ENCODE measurements at places on chromosomes 3 and 15.

- DNase-seq, result no peak
Measured at GRCh38 chr3:71376911-71377310, 206.6 kb downstream of the FOXP1 start.

GRCh38 chr3:131283862-131284261 is 97.7 kb upstream of the NUDT16 start:
- no peak for DNase-seq

GRCh38 chr15:81239190-81239589 is 42.5 kb downstream of the IL16 start:
- DNase-seq, result no peak

- no peak for DNase-seq
Measured at GRCh38 chr3:111751961-111752360, 107.1 kb upstream of the PHLDB2 start.

- no peak for DNase-seq
Measured at GRCh38 chr3:172003146-172003545, 36.2 kb upstream of the FNDC3B start.

DNA sequence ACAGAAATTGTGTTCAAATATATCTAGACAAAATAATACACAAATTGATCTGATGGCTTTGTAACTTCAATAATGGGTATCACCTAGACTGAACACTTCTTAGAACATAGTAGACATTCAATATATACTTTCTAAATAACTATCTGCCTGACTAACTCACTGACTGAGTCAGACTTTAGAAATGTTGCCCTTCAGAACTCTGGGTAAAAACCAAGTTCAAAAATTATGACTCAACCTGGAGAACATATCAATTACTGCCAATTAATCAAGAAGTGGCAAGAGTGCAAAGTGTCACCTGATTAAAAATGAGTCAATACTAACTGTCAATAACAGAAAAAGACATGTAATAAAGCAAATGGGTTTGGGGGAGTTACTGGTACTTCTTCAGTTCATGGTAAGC is 144.6 kb upstream of the TMCO5A start:
- no peak for DNase-seq

- DNase-seq, result no peak
Measured at GRCh38 chr15:88799341-88799740, 3.9 kb upstream of the ACAN start.

- no peak for DNase-seq
Measured at GRCh38 chr15:65994832-65995231, 125.5 kb downstream of the RAB11A start.

GRCh38 chr3:12870942-12871341 is 29.6 kb upstream of the RPL32 start:
- no peak for DNase-seq

GRCh38 chr3:152964911-152965609 is 130.1 kb downstream of the P2RY1 start:
- DNase-seq, result no peak

- DNase-seq, result no peak
Measured at GRCh38 chr15:79094611-79095021, 4.0 kb upstream of the RASGRF1 start.

- DNase-seq, result no peak
Measured at GRCh38 chr3:134496471-134497071, 10.7 kb downstream of the CEP63 start.

DNA sequence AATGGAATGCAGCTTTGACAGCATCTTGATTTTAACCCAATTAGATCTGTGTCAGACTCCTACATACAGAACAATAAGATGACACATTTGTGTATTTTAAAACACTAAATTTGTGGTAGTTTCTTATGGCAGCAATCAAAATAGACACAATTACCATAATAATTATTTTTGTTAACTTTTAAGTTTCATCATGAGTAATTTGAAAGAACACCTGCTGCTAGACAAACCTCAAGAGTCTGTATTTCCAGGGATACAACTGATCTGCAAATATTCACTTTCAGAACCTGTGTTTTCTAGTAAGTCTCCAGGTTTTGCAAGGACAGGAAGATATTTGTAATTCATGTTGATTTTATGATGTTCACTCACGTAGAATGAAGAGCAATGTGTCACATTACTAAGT is 736.8 kb downstream of the DIPK2A start:
- DNase-seq, result no peak

DNA sequence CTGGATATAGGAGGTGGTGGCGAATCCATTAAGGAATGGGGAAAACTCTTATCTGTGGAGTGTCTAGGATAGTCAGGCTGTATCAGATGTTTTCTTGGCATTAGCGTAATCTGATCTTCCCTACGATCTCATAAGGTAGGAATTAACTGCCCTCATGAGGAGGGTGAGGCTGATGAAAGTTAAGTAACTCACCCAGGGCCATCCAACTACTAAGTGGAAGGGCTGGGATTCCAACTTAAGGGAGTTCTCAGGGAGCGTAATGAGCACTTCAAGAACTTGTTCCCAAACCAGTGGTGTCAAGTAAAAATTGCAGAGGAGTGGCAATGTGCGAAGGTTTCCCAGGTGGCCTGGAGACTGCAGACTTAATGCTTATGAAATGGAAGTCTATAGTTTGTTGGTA is 55.9 kb upstream of the OSBPL11 start:
- DNase-seq, result no peak

DNA sequence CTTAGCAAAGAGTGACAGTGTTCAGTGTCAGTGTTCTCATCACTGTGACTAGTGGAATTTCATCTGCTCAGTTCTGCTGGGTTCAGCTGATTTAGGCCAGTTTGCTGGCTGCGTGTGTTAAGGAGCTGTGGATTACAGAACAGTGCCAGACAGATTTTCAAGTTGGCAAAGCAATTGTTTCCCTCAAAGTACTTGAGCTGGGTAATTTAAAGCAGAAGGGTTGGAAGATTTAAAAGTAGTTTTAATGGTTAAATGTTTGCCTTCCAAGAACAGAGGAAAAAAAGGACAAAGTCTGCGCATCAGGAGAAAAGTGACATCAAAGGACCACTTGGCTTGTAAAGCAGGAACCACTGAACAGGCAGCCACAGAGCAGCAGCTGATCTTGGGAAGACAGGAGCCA is 8.7 kb downstream of the ESYT3 start:
- DNase-seq, result no peak

DNA sequence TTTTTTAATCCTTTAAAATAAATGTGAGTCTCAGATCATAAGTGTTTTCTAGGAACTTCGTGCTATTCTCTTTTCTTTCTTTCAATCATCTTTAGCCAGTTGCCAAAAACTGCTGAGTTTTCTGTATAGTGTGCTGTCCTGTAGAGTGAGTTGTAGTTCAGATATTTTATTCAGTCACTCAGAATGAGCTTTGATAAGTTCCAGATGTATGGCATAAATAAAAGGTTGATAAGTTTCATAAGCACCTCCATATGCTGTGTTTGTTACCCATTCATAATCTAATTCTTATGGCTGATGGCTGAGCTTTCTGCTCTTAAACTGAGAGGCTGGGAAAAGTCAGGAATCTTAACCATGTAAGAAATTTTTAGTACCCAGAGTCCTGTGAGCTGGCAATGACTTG is 59.3 kb upstream of the COL6A6 start:
- no peak for DNase-seq

- DNase-seq, result no peak
Measured at GRCh38 chr3:34198309-34198708, 399.9 kb downstream of the PDCD6IP start.

DNA sequence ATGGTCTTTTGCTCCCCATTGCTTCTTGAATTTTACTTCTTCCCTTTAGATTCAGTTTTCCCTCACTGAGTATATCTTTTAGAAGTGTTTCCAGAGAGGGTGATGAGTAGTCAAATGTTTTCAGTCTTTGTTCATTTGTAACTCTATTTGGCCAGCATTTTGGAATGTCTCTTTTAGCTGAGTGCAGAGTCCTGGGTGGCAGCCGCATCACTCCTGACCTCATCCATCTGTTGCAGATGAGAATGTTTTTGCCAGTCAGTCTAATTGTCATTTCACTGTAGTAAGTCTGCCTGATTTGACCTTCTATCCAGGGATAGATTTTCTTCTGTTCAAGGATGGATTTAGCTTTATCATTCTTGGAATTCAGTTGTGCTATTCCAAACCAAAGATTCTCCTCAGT is 7.3 kb downstream of the SRPRB start:
- no peak for DNase-seq

DNA sequence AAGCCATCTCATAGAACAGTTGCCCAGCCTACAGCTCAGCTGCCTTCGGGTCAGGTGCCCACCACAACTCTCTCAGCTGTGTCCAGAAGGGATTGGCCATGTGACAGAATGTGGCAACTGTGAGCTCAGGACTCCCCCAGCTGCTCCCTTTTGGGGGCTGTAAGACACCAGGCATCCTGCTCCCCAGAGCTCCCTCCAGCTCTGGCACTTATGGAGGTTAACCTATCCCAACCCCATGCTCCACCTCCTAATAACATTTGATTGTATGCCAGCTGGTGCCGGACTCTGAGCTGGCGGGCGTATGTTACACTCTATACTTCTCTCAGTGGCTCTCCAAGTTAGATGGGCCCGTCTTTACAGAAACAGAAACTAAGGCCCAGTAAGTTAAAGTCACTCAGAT is 222.8 kb downstream of the FAM43A start:
- no peak for DNase-seq

DNA sequence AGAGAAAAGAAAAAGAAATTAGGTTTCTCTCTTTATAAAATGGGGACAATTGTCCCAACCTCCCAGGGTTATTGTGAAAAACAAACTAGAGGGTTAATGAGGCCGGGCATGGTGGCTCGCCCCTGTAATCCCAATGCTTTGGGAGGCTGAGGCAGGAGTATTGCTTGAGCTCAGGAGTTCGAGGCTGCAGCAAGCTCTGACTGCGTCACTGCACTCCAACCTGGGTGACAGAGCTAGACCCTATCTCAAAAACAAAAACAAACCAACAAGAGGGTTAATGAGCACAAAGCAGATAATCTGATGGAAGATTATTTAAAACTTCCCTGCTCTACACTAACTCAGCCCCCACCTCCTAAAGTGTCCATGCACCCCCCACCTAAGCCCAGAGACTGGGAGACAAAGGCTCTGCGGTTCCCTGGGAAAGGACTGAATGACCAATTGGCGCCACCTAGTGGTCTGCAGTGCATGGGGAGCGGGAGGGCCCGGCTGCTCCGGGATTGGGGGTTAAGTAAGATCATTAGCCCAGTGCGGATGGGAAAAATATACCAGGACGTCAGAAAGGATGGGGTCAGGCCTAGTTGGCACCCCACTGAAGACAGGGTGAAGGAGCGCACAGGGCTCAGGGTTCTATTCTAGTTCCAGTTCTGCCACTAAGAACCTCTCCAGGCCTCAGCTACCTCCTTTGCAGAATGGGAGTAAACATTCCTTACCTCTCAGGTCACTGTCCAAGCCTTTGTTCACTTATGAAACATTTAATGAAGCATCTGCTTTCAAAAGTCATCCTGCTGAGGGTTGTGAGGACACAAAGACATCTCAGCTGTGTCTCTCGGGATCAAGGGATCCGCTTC is 15.6 kb downstream of the PIF1 start:
- peak; percentile 45 for DNase-seq

- DNase-seq, result no peak
Measured at GRCh38 chr15:99466701-99467337, 99.0 kb upstream of the MEF2A start.

GRCh38 chr15:39874890-39875549 is 45.0 kb downstream of the GPR176 start:
- DNase-seq, result peak; percentile 10

DNA sequence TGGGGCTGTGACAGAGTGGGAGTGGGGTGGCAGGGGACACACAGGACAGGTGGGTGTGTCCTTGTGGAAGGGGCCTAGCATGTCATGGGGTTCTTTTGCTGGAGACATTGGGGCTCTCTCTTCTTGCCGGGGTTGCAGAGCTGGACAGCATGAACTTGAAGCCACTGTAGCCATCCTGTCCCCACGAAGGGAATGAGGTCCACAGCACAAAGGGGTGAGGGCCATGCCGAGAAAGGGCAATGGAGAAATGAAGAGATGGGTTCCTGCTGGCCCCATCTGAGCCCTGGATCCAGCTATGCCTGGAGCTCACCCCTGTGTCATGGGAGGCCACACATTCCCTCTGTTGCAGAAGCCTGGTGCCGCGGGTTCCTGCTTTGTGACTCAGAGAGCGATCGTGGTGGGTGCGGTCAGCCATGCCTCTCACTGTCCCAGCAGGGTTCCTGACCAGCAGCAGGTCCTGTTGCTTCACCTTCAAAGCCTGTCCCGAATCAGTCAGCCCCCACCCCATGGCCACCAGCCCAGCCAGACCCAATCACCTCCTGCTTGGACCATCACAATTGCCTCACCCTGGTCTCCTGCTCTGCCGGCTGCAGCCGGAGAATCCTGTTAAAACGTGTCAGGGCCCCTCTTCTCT is 50.0 kb downstream of the DNAJB8 start:
- no peak for DNase-seq

DNA sequence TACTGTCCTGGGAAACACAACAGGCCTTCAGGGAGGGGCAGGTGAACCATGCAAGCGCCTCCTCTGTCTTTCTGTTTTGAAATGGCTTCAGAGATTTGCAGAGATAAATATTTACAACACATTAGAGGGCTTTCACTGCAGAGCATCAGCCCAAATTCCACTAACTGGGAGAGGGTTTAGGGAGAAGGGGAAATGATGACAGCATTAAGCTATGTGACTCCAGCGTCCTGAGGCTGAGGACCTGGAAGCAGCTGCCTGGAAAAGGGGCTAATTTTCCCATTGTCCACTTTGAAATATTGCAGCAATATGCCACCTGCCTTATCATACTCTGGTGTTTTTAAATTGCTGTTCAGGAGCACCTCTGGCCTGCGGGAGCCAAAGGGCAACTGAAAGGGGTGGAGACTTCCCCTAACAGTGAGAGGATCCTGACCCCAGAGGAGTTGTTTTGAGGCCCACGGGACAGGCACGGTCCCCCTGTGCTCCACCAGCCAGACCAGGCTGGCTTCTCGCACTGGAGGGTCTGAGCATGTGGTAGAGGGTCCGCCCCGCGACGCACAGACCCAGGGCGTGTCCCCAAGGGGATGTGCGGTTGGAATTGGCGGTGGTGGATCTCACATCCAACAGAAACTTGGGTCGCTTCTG is 110.6 kb downstream of the XXYLT1 start:
- DNase-seq, result no peak

DNA sequence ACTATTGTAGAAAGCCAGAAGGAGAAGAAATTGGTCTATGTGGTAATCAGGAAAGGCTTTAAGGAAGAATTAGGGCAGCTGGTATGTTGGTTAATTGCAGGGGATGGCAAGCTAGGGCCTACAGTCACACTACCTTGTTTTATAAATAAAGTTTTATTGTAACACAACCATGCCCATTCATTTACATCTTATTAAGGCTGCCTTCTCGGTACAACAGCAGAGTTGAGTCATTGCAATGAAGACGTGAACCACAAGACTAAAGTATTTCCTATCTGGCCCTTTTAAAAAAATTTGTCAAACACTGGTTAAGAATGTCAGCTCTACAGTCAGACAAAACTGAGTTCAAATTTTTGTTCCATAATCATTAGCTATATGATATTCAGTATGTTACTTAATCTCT is 8.3 kb downstream of the SERPINI1 start:
- peak; percentile 68 for DNase-seq

DNA sequence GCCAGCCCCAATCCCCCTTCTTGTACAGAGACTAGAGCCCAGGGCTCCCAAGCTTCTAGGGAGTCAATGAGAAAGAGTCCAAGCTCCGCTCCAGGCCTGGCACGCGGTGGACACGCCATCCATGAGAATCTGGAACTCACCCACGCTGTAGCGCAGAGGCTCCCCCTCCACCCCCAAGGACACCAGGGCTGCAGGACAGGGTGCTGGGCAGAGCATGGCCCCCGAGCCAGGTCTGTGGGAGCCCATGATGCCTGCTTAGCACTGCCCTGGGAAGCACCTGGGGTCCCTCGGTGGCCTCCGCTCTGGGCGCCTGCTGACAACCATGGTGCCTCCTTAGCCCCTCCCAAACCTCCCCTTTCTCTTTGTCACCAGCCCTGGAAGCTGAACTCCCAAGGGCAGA is 28.5 kb downstream of the ACSBG1 start:
- no peak for DNase-seq
